ENCODE measurements at places on chromosomes 7 and 10.

GRCh38 chr7:83150310-83150709 is 12.4 kb downstream of the PCLO start:
- DNase-seq, result no peak

- DNase-seq, result no peak
Measured at GRCh38 chr10:79099898-79100448, 31.2 kb downstream of the ZMIZ1 start.

GRCh38 chr7:22210355-22210754 is 146.6 kb downstream of the RAPGEF5 start:
- no peak for DNase-seq

DNA sequence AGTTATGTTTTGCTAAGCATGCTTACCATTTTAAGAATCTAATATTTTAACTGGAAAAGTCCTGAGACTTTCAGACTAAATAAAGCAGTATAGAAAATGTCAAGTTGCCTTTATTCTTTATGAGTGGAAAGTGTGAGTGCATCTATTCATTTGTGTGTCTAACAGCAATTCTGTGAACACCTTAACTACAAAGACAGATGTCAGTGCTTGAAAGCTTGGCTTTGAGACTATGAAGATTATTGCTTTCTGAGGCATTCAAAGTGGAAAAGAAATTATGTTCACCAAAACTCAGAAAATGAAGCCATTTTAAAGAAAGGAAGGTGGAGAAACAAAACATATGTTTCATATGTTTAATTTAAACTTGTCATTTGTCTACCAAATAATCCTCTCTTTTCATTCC is 294.5 kb upstream of the SEMA3C start:
- no peak for DNase-seq

- DNase-seq, result no peak
Measured at GRCh38 chr10:21769041-21769440, 234.5 kb downstream of the DNAJC1 start.

- DNase-seq, result no peak
Measured at GRCh38 chr7:30971840-30972563, 8.2 kb downstream of the GHRHR start.

DNA sequence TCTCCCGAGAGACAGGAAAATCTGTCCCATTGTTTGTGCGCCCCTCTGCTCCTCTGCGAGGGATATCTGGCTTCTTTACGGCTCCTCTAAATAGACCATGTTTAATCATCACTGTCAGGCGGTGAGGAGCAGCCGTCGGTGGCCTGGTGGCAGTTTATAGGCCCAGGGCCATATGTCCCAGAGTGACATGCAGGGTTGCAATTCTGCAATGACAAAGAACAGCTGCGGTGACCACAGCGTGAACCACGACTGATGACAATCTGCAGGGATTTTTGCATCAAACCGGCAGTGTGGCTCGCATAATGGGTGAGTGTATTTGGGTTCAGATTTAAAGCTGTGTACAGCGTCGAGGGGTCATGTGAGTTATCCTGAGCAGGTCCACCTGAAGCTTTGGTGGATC is 41.5 kb downstream of the GATA3 start:
- DNase-seq, result no peak

GRCh38 chr10:71383972-71384687 is 12.6 kb upstream of the CDH23 start:
- DNase-seq, result peak; percentile 87

DNA sequence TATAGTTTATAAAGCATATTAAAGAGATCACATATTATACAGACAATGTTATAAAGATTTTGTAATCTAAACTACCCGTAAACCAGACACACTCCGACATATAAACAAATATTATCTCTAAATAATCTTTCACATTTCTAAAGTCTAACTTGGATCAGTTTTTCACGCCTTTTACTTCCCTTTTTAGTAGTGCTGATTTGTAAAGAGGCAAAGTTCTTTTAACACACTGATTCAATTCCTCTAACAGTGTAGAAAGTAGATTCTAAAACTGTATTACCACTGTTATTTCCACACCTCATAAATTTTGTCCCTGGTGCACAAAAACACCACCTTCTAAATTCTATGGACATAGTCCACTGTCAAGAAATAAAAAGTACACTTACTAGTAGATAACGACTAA is 230.9 kb downstream of the DOCK4 start:
- no peak for DNase-seq

- no peak for DNase-seq
Measured at GRCh38 chr7:99229234-99229633, 21.3 kb upstream of the KPNA7 start.

GRCh38 chr7:81783818-81784217 is 14.0 kb upstream of the HGF start:
- DNase-seq, result no peak

- DNase-seq, result no peak
Measured at GRCh38 chr10:31604096-31604495, 285.1 kb downstream of the ZEB1 start.

- DNase-seq, result no peak
Measured at GRCh38 chr7:36547416-36547815, 157.8 kb downstream of the ANLN start.

- no peak for DNase-seq
Measured at GRCh38 chr7:113120647-113121046, 2.3 kb upstream of the SMIM30 start.

GRCh38 chr7:158283016-158283974 is 304.3 kb downstream of the PTPRN2 start:
- peak; percentile 31 for DNase-seq

GRCh38 chr10:83991986-83992753 is 147.1 kb upstream of the GHITM start:
- no peak for DNase-seq

- no peak for DNase-seq
Measured at GRCh38 chr7:39085590-39086049, 107.9 kb downstream of the POU6F2 start.

DNA sequence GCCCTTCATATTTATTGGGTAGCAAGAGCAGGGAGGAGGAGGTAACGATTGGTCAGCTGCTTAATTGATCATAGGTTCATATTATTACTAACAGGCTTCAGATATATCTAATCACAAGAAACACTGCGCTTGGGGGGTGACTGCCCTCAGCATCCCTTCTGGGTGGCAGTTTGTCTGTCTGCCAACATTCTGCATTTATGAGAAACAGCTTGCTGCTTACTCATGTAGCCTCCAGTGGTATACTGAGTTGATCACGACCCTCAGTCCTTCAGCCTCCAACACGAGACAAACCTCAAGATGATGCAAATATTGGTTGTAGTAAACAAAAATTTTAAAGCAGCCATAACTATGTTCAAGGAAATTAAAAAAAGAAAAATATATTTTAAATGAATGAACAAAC is 657.8 kb upstream of the PHF14 start:
- no peak for DNase-seq

- DNase-seq, result peak; percentile 64
Measured at GRCh38 chr10:55628260-55628701, 732.8 kb downstream of the ZWINT start.

DNA sequence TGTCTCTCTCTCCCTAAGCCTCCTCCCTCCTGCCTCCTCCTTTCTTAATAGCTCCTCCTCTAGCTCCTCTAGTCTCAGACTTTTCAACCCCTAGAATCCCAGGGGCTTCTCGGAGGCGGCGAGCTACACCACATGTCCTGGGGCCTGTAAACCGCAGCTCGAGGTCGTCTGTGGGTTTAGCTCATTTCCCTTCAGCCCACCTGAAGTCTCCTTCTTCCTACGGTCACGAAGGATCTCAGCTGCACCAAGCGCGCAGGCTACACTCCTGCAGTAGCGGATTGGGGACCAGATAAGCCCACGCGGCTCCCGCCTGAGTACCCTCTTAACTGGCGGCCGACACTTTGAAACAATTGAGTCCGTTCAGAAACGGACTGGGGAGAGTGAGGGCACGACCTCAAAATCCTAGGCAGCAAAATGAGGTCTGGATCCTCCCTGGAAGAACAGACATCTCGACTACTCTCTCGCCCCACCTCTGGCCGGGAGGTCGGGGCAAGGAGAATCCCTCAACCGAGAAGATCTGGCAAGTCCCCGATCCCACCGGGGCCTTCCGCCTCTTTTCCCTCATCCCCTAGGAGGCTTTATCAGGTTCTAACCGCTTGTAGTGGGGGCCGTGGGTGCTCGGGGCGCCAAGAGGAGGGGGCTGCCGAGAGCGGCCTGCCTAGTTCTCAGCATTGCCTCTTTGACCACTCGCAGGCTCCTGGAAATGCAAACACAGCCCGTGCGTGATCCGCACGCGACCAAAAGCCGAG is 1.3 kb upstream of the SORCS3 start:
- no peak for DNase-seq

DNA sequence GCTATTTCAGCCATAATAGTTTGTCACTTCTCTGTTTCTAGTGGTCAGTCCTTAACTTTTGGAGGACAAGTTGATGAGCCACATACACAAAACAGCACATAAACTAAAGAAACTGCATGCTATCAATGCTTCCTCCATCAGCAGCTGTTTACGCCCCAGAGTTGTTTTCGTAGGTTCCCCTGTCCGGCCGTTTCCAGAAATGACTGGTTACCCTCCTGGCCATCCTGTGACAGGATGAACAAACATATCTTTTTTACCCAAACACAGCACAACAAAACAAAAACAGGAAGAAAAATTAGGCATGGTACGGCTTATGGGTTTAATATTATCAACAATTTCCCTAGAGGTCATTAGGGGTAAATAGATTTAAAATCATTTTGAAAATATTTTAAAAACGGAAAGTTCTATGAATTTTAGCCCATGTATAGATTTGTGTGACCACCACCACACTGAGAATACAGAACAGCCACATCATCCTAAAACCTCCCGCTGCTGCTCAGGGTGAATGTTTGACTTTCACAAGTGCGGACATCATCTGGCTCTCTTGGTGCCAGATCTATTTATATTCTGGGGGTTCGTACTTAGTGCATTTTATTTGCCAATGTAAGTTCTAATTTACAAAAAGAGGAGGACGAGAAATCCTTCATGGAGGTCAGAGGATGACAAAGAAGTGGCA is 74.8 kb downstream of the HIPK2 start:
- no peak for DNase-seq

DNA sequence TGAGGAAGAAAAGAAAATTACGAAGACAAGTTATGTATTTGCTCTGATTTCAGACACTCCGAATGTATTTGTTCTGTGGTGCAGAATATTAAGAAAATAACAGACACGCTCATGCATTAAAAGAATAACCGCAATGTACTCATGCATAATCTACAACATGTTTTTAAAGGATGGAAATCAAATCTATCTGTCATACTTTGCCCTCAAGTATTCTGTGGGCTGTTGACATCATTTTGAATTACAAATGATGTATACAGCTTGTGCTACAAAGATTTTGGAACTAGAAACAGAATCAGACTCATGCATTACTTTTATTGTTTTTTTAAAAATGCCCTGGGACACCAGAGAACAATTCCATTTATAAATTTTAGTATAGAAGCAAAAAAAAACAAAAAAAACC is 69.9 kb downstream of the APBB1IP start:
- no peak for DNase-seq

GRCh38 chr7:134632937-134633540 is 13.6 kb upstream of the BPGM start:
- no peak for DNase-seq

GRCh38 chr10:97140902-97141745 is 44.6 kb downstream of the SLIT1 start:
- DNase-seq, result no peak

DNA sequence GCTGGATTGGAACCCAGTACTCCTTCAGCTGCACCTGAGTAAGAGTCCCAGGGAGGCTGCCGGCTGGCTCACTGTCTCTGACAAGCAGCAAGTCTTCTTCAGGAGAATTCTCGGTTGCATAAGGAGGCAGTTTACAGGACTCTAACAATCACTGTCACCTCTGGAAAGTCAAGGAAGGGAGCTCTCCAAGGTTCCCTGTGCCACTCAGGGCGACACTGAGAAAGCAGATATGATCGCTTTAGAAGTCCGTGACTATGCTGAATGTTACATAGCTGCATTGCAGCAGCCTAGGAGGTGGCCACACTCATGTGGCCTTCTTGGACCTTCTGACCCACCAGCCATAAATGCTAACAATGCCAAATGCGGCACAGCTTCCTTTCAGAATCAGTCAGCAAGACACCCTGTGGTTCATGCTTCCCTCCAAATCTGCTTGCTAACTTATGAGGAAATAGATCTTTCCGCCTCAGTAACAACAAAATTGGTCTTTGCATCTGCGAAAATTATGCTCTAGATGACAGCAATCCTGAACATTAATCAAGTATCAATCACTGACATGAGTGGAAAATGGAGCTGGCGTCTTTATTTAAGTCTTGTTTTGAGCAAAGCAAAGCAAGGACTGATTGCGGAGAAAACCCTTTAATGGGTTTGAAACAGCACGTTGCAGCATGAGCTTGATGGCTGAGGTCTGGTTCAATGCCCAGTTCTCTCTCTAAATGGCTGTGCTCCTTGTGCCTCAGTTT is 132.9 kb downstream of the ATXN7L1 start:
- no peak for DNase-seq

DNA sequence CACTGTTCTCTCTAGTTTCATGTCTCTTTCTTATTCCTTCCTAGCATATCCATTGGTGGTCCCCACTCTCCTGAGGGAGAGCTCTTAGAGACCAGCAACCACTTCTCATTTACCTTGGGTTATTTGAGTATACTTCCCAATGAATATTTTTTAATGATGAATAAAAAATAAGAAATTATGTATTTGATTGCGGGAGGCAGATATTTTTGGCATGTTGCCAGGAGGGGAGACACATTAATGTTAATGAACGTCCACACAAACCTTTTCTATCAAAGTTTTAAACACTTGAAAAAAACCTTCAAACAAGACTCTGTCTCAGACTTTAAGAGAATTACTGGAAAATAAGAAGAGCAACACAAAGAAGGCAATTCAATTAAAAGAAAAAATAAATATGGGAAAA is 260.6 kb upstream of the MAGI2 start:
- no peak for DNase-seq

DNA sequence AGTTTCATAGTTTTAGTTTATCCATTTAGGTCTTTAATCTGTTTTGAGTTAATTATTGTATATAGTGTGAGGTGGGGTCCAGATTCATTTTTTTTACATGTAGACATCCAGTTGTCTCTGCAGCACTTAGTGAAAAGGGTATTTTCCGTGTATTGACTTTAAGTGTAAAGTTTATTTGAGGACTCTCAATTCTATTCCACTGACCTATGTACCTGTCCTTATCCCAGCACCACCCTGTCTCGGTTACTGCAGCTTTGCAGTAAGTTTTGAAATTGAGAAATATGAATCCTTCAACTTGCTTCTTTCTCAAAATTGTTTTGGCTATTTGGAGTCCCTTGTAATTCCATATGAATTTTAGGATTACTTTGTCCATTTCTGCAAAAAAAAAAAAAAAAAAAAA is 29.8 kb downstream of the FHIP2A start:
- DNase-seq, result no peak

- DNase-seq, result no peak
Measured at GRCh38 chr7:36286226-36286625, 103.4 kb upstream of the ANLN start.

- no peak for DNase-seq
Measured at GRCh38 chr7:37635346-37635745, 48.2 kb upstream of the GPR141 start.

DNA sequence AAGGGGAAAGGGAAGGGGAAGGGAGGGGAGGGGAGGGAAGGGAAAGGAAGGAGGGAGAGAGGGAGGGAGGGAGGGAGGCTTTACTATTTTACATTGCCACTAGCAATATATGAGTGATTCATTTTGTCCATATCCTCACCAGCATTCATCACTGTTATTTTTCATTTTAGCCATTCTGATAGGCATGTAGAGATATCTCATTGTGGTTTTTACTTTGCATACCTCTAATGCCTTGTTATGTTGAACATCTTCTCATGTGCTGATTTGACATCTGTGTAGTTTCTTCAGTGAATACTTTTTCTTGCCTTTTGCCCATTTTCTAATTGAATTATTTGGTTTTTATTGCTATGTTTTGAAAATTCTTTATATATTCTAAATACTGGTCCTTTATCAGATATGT is 52.7 kb downstream of the GCC1 start:
- no peak for DNase-seq
